ENCODE measurements at places on chromosomes 6 and 20.
A peak's percentile ranks its signal among the peaks of the same experiment; 100 is the strongest.

DNA sequence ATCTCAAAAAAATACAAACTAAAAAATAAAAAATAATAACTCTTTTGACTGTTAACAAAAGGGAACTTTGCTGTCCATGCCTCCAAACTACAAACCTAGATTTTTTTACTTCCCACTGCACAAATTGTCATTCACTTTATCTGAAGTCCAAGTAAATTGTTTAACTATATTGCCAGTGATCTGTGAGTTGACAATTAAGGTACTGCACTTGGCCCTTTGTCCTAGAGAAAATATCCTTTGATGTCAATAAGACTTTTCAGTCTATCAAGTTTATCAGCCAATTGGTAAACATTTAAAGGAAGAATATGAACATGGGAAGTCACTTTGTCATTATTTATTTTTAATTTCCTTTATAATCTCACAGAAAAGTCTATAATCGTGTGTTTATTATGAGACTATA is 19.3 kb upstream of the EPB41L2 start:
- DNase-seq: no peak

DNA sequence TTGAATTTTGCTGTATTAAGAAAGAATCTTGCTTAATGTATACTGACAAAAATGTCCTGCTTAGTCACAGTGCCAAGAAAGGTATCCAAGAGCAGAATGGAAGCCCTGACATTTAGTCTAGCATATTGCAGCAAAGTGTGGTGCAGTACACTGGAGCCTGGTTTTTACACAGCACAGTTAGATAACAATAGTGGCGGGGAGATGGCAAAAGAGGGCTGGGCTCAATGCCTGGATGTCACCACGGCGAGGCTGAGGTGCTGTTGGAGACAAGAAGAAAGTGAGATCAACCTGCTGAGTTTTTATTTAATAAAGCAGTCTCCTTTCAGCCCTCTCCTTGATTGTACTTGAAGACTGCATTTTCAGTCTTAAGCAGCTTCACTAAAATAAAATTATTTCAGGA is 426.0 kb downstream of the LMBRD1 start:
- DNase-seq: no peak

DNA sequence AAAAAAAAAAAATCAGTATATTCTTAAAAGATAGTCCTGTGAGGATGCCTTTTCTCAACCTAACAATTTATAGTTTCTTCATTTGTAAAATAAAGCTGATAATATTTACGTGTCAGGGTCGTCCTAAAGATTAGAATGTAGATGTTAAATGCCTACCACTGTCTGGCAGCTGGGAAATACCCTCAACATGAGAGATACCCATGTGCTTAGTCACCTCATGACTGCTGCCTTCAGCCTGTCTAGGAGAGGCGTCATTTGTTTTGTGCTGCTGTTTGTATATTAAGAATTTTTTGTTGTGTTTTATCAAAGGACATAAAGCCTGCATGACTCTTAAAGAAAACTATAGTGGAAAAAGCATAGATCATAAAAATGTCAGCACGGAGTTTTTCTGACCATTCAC is 9.5 kb downstream of the FAM120B start:
- DNase-seq: no peak

GRCh38 chr20:6513599-6513998 is 253.9 kb upstream of the BMP2 start:
- no peak for DNase-seq

DNA sequence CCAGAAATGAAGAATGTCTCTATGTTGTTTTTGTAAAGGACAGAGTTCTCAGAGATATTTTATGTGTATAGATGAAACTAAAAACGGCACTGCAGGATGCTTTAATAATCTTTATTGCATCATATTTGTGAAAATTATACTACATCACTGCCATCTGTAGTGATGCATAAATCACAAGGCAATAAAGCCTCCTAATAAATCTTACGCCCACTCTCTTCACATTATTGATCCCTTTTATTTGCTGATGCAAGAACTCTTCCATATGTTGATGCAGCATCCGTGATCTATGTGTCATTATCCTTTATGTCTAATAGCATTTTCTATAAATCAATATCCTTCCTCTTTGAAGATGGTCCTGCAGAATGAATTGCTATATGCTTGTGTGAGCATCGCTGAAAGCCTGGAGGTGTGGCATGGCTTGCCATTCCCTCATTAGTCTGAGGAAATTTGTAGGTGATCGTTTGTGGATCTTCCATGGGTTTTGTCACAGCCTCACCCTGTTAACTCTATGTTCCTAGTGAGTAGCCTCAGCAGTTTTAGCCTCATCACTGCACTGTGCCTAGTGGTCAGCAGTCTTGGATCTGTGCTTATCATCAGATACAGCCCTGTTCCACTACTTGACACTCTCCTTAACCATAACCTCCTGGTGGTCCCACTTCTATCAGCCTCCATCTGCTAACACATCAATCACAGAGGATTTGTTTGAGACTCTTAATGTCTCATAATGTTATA is 983.5 kb downstream of the EYS start:
- DNase-seq: no peak

DNA sequence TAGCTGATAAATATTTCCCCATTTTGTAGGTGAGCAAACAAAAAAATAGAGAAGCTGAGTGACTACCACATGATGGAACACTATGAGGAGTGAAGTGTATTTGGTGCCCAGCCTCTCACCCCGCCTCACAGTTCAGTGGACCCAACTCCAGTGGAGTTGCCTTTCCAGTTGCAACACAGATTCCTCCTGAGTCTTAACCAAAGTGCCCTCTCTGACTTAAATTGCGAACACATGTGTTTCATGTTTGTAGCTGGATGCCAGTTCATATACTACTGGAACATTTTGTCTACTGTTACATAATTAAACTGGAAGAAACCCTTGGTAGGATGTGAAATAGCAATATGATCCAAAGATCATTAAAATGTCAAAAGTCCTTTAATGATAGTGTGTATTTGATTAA is 448.9 kb downstream of the COL12A1 start:
- no peak for DNase-seq

DNA sequence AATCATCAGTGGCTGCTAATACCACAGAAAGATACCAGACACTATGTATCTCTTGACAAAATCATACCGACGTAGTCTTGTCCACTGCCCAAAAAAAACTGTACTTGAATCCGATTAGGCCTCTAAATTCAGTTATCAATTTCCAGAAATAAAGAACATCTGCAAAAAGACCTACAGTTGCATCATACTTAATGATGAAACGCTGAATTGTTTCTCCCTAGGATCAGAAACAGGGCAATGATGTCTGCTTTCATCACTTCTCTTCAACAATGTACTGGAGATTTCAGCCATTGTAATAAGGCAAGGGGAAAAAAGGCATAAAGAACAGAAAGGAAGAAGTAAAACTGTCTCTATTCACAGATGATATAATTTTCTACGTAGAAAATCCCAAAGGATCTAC is 152.0 kb downstream of the TASP1 start:
- DNase-seq: no peak

DNA sequence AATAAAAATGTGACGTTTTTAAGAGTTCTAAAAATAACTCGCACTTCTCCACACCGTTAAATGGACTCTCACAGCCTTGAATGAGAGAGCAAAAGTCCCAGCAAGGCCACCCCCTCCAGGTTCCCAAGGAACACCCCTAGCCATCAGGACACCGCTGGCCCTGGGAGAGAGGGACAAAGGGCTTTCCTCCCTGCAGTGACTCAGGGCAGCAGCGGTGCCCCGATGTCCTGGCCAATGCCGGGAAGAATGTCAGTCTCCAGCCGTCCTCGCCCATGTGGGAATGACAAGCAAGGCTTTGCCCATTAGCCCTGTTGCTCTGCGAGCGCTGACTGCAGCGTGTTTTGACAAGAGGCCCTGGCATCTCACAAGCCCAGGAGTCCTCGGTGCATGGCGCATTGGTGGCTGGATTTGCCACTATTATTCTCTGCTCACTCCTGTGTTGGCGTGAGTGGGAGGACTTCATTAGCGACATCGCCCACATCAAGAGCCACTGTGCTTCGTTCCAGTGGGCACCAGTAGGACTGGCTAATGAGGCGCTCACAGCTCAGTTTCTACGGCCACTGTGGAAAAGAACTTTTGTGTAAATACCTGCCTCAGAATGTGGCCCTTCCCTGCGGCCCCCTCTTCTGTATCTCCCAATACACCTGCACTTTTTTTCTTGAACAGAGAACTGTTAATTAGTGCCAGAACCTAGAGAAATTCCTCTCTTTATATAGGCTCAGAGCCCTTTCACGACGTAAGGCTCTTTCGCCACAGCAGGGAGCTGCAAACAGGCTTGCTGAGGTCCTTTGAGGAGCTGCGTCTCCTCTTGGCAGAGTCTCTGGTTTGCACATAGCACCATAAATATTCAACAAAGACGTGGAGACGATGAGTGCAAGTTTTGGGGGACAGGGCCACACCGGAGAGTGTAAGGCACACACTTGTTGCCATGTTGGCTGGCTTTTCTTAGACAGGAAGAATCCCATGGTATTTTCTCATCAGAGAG is 336.6 kb downstream of the TAF4 start:
- DNase-seq: no peak

- DNase-seq: no peak
These were observed 2.4 kb downstream of the DYNLT1 start for GRCh38 chr6:158642097-158642601.

DNA sequence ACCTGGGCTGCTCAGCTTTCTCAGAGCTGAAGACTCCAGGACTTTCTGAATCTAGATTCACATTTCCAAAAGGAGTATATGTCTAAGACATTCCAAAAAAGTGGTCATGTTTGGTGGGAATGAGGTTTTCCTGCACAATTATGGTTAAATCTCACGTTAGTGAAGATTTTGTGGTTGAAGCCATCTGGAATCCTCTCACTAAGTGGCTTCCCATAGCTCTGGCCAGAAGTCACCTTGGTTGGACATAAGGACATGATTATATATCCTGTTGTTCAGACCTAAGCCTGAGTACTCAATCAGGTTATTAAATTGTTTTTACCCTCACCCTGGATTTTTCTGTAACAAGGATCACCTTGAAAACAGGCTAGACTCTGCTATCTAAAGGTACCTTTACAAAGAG is 176.1 kb upstream of the PLN start:
- no peak for DNase-seq

DNA sequence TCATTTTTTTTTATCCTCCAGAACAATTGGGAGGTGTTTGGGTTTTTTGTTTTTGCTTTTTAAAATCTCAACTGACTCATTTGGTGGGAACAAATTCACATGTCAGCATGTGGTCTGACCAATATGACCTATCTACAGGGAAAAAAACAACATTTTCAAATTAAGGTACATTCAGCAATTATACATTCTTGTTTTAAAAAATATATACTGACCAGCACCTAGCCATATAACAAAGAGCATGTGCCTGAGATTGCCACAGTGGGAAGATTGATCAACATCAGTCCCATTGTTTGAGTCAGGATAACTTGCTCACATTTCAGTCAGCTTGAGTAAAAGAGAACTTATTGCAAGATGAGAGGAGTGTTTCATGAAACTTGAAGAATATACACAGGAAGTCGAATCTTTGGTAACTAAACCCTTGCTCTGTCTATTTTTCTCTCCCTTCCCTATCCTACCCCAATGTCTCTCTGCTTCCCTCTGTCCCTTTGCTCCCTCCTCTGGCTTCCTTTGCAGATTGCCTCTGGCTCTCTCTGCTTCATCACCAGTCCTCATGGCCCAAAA is 163.2 kb upstream of the TAB2 start:
- no peak for DNase-seq

- DNase-seq: peak; percentile 13
These were observed 114.4 kb upstream of the MAP3K7 start for GRCh38 chr6:90701146-90701781.

- no peak for DNase-seq
These were observed 108.8 kb upstream of the TCF21 start for GRCh38 chr6:133779916-133780695.

DNA sequence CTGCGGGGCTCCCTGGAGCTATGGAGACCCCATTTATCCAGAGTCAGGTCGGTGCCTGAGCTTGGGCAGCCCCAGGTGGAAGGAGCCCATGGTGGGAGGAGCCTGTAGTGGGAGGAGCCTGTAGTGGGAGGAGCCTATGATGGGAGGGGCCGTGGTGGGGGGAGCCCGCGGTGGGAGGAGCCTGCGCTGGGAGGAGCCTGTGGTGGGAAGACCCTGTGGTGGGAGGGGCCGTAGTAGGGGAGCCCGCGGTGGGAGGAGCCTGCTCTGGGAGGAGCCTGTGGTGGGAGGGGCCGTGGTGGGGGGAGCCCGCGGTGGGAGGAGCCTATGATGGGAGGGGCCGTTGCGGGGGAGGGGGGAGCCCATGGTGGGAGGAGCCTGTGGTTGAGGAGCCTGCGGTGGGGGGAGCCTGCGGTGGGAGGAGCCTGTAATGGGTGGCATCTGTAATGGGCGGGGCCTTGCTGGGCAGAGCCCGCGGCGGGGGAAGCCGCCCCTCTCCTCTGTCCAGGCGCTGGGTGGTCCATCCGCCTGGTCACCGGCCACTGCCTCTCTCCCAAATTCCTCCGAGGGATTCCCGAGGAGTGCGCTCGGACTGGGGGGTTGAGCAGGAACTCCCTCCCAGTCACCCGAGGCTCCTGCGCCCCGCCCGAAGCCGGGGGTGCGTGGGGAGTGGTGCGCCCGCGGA is 567 bp upstream of the FNDC11 start:
- DNase-seq: peak; percentile 81

DNA sequence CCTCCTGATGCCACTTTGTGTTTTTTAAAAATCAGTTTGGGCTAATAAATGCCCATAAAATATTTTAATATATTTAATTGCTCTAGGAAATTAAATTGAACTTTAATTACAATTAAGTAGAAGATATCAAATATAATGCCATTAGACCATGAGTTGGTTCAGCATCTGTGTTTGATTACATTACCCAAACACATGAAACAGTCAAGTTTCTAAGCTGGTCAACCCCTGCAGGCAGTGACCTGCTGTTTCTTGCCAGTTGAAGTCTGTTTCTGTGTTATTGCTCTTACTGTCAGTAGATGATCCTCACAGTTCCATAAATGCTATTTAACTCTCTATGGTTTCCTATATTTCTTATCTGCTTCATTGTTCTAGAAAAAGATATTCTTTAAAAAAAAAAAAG is 9.7 kb upstream of the TENT5A start:
- no peak for DNase-seq

- DNase-seq: no peak
These were observed 17.7 kb downstream of the SYNJ2 start for GRCh38 chr6:157999168-158000051.

DNA sequence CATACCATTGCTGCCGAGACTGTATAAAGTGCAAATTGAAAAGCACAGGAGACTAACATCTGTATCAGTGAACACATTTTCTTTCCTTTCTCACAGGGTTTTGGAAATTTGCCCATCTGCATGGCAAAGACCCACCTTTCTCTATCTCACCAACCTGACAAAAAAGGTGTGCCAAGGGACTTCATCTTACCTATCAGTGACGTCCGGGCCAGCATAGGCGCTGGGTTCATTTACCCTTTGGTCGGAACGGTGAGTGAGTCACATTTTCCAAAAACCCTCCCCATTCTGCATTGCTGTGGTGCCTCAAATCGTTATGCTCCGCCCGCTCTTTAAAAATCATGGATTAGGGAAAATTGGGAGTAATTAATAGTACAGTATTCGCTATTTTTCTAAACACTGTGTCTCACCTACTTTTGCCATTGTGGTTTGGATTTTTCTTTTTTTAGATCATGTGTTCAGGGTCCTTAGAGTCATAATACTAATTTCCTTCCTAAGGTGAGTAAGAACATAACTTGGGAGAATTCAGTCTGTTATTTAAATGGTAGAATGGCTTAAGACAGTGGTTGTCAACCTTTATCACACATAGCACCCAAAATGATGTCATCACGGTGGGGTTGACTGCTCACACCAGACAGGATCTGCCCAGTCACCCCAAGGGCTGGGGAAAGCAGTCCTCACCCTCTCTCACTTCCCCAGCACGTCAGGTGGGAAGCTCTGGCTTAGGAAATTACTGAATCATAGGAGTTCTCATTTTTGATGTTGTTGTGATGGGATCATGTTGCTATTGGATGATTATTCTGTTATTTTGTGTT is 171.6 kb downstream of the MTHFD1L start:
- no peak for DNase-seq

GRCh38 chr20:9075264-9076095 is 6.6 kb downstream of the PLCB4 start:
- DNase-seq: no peak
